ENCODE measurements at places on chromosomes 7 and 10.

GRCh38 chr10:92574548-92575261 is 812 bp upstream of the IDE start:
- no peak for DNase-seq

GRCh38 chr7:155836216-155837125 is 24.2 kb upstream of the SHH start:
- no peak for DNase-seq

DNA sequence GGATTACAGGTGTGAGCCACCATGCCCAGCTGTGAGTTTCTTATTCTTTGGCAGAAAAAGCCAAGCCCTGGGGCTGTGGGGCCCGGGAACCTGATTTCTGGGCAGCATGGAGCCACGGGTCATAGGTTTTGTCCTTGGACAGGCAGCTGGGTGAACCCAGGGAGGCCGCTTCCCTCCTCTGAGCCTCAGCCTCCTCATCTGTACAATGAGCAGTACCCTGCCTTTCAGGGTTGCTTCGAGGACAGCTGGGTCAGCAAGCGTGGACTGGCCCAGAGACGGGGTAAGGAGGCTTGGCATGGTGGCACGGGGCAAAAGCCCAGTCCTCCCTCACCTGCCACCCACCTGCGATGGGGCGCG is 84.1 kb upstream of the GNA12 start:
- no peak for DNase-seq

DNA sequence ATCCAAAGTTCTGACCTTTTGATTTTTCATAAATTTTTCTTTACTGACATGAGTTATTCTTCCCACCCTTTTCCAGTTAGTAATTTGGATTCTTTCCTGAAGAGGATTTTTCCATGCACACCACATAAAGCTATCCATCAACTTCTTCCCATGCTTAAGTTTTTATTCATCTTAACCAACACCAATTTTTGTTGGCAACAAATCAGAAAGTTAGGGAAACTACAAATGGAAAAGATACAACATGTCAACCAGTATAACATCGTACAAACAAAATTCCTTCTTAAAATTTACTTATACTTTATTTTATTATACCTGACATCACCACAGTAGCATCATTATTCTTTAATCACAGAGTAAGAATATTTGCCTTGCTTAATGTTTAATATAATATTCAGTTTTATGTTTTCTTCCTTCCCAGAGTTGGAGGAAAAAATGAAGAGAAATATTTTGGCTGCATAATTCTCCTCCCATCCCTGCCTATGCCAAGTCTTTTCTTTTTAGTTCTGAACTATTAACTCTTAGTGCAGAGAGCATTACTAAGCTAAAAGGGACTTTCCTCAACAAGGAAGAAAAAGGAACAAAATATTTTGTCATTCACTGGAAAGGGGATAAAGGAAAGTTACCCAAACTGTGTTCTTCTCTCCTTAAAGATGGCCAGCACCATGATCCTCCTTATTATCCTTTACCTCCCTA is 67.5 kb upstream of the MEOX2 start:
- no peak for DNase-seq

DNA sequence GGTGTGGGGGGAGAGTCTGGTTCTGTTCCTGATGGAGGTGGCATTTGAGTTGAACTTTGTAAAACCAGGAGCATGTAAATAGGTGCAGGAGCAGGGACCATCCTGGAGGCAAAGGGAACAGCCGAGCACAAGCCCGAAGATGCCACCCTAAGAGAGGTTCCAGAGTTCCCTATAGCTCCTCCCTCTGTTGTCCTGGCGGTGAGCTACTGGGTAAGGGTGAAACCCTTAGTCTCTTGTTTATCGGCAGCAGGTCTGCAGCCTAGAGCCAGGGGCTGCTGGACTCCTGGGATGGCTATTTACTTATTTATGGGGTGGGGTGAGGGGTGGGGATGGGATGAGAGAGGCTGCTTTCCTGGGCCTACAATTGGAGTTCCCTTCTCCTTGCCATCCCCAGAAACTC is 6.5 kb upstream of the LBX1 start:
- DNase-seq: no peak

DNA sequence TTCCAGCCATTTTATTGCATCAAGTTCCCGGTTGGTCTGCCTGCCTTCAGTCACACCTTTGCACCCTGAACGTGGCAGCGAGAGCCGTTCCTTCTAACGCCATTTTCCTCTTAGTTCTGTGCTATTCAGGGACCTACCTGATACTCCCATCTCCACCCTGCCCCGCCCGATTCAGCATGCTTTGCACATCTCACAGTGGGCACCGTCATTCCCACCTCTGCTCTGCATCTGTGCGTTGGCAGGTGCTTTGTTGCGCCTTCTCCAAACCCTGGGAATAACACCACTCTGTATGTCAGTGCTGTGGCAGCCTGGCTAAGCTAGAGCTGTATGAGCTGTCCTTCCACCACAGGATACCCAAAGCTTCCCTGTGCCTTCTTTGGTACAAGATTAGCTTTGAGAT is 96.8 kb downstream of the ACTR3B start:
- no peak for DNase-seq

DNA sequence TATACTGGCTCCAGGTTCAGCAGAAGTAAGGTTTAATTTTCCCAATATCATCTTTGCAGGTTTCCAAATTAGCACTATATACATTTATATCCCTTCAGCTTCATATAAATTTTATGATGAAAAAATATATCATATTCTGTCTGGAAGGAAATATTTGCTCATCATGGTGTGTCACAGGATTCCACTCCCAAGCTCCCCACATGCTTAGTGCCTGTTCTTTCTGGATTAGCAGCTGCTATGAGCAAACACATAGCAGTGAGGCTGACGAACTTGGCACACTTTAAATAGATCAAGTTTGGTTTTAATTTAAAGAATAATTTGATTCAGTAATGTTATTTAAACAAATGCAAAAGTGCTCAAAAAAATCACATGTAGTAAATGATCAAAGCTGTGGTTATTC is 251.9 kb downstream of the AGMO start:
- DNase-seq: no peak

GRCh38 chr7:116142850-116143249 is 67.5 kb upstream of the TES start:
- DNase-seq: no peak
